ENCODE measurements at places on chromosomes 6 and 20.

DNA sequence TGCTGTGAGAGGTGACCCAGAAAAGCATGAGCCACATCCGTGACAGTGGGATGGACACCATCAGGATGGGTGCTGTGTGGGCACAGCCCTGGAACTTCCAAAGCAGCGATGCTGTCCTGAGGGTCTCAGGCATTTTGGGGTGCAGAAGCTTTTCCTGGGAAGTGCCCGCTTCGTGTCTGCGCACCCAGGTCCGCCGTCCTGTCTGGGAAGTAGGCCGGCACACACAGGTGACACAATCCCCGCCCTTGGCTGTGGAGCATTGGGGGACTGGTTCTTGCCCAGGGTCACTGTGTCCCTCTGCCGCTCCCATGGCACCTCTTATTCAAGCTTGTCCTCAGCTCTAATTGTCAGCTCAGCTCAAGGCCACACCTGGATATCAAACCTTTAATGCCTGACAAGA lies 112.6 kb downstream of the ZDHHC14 start:
- DNase-seq, result no peak

DNA sequence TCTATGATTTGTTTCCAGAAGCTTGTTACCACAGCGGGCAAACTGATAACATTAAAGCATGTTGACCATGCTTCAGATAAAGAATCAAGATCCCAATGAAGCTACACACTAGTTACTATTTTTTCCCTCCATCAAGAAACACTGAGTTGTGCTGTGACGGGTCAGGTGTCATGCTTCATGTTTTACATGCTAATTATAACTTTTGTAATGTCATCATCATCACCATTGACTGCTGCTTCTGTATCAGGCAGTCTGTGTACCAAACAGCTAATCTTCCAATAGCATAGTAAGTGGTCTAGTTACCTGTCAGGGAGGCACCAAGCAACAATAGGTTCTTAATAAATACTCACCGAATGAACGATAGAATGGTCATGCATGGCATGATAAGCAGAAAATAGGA lies 388.1 kb downstream of the THBS2 start:
- DNase-seq, result no peak

DNA sequence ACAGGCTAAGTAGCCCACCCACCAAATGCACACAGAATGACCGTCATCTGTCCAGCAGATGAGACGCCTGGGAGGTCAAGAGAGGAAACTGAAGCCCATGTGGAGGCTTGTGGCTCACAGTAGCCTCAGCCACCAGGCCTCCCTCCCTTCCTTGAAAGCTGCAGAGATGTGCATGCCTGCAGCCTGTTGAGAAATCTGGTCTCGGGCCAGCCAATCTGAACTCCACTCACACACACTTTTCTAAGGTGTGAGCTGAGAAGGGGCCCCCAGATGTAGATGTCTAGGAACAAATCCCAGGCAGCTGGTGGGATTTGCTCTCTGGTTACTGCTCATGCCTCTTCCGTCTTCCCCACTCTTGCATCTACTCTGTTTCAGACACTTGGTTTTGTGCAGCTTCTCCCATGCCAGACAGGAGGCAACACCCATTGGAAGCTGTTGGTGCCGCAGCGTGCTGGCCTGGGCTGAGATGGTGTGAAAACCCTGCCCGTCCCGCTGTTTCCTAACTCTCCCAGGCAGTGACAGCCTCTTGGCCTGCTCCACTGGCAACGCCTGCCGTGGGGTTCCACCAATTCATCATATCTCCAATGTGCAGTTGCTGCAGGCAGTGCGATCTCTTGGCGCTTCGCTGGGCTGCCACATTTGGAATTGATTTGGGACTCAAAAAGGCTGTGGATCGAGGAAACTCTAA lies 24.1 kb upstream of the PAX1 start:
- DNase-seq, result no peak

GRCh38 chr6:55180258-55180657 lies 5.9 kb downstream of the HCRTR2 start:
- DNase-seq, result no peak

DNA sequence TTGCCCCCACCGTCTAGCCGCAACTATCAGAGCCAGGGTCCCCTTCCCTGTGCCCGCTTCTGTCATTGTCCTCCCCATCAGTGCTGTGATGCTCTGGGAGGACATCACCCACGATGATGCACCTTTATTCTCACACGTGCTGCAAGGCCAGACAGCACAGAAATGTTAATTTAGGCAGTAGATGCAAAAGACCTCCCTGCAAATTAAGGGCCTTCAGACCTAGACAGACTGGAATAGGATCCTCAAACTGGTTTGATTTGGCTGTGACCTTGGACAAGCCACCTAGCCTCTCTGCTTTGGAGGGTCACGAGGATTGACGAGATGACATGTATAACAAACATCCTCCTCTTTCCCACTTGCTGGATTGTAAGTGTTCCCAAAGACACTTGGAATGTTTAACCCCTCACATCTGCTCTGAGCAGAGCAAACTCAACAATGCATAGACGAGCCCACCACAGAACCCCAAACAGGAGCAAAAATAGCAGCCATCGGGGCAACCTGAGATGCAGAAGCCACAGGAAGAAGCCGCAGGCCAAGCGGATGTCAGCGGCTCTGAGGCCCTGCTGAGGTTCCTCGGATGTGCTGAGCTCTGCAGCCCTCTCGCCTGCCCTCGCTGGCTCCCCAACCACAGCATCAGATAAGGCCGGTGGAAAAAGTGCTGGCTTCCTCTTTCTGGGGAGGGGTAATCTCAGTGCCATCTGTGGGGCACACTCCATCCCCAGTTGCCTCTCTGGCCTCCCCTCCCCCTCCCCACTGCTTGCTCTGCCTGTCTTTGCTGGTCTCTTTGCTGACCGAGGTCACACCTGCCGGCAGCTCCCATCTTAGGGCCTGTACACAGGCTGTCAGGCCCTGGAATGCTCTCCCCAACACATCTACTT lies 35.3 kb downstream of the TOX2 start:
- peak; percentile 69 for DNase-seq

DNA sequence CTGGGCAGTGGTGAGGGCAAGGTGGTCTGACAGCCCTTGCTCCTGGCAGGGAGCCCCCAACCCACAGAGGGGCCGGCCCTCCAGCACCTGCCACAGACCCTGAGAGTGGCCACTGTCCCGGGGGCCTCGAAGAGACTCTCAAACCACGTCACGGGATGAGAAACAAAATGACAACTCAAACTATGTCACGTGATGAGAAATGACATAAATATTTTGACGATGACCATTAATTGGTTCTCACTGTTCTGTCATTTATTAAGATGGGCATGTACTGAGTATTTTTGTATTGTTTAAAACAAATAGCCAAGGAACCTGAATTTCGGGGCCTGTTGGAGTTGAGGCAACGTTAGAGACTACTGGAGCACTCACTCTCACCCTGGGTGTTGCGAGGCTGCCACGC lies 135.5 kb downstream of the WDR27 start:
- no peak for DNase-seq

DNA sequence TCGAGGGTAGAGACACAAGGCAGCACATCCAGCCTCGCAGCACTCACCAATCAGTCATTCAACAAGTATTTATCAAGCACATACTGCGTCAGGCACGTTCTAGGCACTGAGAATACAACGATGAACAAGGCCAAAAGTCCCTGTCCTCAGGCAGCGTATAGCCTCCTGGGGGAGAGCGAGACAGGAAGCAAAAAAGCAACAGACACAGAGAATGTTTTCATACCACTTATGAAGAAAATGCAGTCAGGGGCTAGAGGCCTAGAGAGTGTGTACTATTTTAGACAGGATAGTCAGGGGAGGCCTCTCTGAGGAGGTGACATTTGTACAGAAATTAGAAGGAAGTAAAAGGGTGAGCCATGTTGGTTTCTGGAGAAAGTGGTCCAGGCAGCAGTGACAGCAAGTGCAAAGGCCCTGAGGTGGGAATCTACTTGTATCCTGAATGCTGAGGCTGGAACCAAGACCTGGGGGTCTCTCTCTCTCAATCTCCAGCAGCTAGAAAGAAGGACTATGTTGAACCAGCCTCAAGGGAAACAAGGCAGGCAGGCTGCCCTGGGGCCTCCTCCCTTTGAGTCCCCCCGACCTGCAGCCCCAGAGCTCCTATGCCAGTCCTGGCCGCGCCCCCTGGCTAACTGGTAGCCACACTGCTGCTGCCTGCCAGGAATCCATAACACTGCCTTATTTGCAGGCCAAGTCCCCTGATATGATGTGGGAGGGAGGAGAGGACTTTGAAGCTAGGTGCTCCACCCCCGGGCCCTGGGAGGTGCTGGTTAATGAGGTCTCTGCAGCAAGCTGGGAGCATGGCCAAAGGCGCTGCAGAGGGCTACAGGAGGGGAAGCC lies 151.2 kb downstream of the GRM4 start:
- no peak for DNase-seq

- no peak for DNase-seq
Measured at GRCh38 chr6:14511061-14511586, 393.6 kb downstream of the CD83 start.

DNA sequence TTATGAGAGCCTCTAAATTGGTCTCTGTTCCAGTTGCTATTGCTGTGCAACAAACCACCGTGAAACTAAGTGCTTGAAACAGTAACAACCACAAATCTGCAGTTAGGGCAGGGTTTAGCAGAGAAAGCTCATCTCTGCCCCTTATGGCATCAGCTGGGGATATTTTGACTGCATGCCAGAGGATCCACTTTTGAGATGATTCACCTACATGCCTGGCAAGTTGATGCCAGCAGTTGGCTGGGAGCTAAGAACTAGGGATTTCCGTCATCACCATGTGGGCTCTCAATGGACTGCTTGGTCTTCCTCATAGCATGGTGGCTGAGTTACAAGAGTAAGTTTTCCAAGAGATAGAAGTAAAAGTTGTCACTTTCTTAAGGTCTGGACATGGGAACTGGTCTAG lies 35.1 kb downstream of the PLCB4 start:
- no peak for DNase-seq

DNA sequence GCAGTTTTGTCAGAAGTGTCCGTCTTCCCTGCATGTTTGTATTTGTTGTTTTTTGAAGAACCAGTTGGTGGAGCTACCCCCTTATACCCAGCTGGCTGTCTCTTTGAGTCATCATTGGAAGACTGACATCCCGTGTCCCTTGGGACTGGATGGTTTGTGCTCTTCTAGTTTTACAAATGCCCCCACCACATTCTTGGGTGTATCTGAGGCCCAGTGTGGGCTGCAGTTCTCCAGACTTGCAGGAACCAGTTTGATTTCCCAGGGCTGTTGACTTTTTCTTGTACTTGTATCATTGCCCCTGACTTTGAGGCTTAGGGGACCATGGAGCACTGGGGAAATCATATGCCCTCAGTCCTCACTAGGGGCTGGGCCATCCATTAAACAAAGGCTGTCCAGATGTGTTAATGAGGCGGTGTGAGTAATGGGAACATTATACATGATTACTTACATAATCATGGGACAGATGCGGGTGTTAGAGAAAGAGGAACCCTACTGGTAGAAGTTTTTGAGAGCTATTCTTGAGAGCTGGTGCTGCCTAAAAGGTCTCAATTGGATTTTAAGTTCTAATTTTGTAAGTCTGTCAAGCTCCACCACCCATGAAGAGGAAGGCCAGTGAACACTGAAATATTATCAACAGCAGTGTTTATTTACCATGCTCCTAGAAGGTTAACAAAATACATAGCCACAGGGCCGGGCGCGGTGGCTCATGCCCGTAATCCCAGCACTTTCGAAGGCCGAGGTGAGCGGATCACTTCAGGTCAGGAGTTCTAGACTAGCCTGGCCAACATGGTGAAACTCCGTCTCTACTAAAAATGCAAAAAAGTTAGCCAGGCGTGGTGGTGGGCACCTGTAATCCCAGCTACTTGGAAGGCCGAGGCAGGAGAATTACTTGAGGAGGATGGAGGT lies 8.5 kb downstream of the JARID2 start:
- DNase-seq, result no peak

DNA sequence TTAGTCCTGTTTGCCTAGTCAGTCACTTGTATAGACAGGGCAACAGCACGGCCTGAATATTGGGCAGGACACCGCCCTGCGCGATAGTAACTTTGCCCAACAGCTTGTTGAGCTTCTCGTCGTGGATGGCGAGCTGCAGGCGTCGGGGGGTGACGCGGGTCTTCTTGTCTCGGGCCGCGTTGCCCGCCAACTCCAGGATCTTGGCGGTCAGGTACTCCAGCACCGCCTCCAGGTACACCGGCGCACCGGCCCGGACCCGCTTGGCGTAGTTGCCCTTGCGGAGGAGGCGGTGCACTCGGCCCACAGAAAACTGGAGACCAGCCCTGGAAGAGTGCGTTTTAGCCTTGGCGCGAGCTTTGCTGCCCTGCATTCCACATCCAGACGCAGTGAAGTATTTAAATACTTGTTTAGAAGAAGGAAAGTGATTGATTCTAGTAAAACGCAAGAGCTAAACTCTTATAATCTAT lies 92.8 kb upstream of the BTN3A2 start:
- no peak for DNase-seq

GRCh38 chr20:18197382-18198070 lies 59.9 kb downstream of the KAT14 start:
- no peak for DNase-seq

- DNase-seq, result no peak
Measured at GRCh38 chr6:139990026-139990686, 615.7 kb upstream of the CITED2 start.

- DNase-seq, result peak; percentile 39
Measured at GRCh38 chr6:13615792-13616120, 621 bp downstream of the NOL7 start.

DNA sequence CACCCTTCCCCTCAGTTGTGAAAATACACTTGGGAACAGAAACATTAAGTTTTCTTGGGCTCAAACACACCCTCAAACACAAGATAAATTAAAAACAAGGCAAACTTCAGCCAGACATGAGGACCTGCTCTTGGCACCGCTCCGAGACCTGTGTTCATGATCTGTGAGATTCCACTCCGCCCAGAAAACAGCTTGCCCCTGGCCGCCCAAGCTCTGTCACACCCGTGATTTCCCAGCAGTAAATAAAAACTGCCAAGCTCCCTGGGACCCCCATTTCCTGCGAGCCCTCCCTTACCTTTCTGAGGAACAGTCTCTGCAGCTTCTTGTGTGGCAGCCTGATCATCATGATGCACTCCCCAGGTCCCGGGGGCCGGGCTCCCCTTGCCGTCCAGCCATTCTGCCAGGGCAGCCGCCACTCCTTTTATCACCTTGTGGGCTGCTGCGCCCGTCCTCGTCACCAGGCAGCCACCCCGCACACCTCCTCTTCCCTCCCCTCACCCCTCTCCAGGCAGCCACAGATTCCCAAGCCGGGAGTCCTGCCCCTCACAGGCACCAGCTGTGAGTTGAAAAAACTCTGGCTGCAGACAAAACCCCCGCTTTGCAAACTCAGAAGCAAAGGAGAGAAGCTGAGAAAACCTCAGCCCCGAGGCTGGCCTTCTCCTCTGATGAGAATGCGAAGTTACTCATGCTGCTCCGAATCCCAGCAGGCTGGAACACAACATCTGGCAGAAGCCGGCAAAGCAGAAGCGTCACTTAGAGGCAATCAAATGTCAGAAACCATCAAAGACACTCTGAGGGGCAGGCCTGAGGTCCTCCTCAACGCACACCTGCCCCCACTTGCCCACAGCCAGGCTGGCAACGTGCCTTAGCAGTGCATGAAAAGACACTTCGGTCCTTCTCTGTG lies 130.4 kb upstream of the RPS6KA2 start:
- DNase-seq, result no peak

DNA sequence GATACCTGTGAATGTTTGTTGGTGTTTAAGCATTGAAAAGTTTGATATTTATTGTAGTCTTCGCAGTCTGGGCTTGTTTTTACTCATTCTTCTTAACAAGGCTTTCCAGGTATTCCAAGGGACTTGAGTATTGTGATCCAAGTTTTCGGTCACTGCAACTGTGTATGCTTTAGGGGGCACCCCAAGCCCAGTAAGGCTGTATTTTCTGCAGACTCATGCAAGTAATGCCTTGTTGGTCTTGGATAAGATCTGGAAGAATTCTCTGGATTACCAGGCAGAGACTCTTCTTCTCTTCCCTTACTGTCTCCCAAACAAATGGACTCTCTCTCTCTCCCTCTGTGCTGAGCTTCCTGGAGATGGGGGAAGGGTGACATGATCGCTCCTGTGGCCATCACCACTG lies 82.1 kb downstream of the RFPL4B start:
- no peak for DNase-seq

All from CD4-positive, alpha-beta T cell treated with Interleukin-1 beta for 1 hour (primary cell).